Stimulated activated CD4-positive, alpha-beta T cell treated with anti-CD3 and anti-CD28 coated beads, Interleukin-1b, Interleukin-23, amount 100 ng/mL, for 1 hour (primary cell): ENCODE measurements at places on chromosomes 2 and 18.

DNA sequence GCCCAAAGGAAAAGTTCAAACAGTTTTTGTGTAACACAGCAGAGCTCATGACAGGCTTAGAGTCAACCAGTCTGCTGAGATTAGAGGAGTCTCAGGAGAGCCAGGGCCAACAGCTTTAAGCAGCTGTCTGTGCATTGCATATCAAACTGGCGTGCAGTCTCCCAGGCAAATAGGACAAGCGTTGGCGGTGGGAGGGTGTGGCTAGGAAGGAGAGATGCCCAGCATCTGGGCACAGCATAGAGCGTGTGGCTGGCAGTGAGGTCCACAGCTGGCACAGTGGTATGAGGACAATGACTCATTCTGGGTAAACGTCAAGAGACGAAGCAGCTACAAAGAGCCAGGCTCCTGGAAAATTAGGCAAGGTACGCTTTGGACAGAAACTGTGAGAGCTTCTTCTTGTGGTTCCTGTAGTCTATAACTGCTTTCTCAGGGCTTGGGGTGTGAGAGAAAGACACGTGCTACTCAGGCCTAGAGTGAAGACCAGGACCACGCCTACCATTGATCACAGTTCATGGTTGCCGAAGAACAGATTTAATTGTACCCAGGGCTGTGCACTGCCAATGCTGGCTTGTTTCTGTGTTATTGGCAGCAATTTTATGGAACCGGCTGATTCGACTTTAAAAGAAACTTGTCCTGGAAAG is 14.8 kb downstream of the ZAP70 start:
- no peak for DNase-seq

- no peak for DNase-seq
Observed at GRCh38 chr2:42438685-42439084, 55.1 kb downstream of the KCNG3 start.

DNA sequence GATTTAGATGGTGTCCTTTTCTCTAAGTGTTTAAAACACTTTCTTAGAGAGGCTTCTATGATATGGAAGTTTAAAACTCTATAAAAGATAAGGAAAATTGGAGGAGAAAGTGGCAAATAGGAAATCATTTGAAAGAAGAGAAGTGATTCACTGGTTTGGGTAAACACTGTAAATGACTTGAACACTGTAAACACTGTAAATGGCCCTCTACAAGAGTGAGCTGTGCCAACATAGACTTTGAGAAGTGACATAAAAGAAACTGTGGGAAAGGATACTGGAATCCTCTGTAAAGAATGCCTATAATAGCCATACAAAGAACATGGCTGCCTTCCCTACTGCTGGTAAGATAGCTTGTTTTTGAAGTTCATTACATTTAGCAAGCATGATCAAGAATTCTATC is 210.9 kb upstream of the SIX3 start:
- DNase-seq = no peak

- no peak for DNase-seq
Observed at GRCh38 chr2:205660521-205661124, 21.7 kb upstream of the NRP2 start.

GRCh38 chr18:63440881-63441280 is 18.6 kb upstream of the VPS4B start:
- no peak for DNase-seq

DNA sequence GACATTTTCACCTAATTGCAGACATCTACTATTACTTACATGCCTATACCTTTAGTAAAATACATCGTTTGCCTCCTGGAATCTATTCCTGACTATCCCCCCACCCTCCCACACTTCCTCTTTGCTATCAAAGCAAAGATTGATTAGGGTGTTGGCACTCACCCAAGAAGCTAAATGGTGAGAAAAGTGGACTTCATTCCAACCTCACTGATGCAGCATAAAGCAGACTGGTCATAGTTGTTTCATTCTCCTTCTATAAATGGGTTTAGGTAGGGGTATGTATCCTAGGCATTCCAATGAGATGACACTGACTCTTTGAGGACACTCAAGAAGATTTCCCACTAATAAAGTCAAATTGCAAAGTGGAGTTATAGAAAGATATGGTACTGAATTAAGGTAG is 97.4 kb downstream of the LRP1B start:
- no peak for DNase-seq

DNA sequence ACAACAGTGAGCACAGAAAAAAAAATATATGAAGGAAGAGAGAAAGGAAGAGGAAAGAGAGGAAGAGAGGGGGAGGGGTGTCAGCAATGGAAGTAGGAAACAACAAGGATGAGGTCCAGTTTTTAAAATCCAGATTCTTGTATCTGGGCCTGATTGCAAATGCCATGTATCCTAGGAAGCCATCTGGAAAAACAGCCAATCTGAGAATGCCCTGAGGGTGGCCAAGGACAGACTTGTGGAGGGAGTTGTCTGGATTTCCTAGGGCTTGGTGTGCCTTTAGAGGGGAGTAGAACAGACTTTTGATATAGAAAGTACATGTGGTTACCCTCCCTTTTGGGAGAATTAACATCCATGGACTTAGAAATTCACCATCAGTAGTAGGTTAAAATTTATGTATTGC is 47.1 kb downstream of the PRKCE start:
- DNase-seq = no peak

GRCh38 chr18:44954257-44954656 is 273.6 kb downstream of the SETBP1 start:
- no peak for DNase-seq

DNA sequence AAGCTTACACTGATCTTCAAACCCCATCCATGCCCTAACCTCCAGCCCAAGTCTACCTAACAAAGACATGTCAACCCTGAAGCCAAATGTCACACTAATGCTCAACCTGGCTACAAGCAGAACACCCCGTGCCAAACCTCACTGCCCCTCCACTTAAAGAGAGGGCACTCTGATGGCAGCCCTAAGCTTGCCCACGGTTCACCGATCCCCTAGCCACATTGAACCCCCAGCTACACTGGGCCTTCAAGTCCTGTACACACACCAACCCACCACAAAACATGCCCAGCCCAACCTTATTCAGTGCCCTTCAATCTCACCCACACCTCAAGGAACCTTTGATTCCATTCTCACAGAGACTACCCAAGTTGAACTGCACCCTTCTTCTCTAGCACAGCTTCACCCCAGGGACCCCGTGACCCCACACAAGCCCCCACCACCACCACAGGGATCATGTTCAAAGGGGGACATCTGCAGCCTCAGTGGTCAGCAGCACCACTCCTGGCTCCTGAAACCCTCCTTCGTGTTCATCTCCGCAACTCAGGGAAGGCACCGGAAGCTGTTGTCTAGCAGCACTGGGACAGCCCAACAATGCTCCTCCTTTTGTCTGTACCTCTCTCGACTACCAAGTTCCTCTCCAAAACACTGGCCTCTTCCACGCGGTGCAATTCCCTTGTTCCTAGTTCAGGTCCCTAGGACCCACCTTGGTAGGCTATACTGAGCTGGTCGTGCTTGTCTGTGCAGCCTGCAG is 218.8 kb downstream of the CYP26B1 start:
- no peak for DNase-seq

DNA sequence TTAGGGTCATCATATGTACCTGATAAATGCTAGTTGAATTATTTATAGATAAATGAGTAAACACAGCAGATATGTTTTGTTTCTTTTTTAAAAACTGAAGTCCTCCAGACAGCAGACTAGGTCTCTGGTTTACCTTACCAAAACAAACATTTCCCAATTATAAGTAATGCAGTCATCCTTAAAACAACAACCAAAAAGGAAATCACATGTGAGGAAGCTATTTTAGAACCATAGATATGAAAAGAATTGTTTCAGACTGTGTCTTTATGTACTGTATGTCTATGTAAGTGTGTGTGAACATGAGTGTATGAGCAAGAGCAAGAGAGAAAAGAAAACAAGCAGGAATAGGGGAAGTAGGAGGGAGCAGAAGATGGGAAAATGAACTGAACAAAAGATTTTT is 441.0 kb downstream of the CPS1 start:
- no peak for DNase-seq

DNA sequence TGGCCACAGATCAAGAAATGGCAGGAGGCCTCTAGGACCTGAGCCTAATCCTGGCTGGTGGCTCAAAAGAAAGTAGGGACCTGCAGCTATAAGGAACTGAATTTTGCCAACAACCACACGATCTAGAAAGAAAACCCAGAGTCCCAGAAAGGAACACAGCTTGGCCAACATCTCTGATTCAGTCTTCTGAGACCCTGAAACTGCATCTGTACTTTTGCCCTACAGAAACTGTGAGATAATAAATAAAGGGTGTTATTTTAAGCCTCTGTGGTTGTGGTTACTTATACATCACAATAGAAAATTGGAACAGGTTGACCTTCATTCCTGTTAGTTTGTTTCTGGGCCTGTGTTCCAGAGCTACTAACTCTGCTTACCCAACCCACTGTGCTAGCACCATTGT is 356.8 kb upstream of the ST6GAL2 start:
- DNase-seq = no peak

DNA sequence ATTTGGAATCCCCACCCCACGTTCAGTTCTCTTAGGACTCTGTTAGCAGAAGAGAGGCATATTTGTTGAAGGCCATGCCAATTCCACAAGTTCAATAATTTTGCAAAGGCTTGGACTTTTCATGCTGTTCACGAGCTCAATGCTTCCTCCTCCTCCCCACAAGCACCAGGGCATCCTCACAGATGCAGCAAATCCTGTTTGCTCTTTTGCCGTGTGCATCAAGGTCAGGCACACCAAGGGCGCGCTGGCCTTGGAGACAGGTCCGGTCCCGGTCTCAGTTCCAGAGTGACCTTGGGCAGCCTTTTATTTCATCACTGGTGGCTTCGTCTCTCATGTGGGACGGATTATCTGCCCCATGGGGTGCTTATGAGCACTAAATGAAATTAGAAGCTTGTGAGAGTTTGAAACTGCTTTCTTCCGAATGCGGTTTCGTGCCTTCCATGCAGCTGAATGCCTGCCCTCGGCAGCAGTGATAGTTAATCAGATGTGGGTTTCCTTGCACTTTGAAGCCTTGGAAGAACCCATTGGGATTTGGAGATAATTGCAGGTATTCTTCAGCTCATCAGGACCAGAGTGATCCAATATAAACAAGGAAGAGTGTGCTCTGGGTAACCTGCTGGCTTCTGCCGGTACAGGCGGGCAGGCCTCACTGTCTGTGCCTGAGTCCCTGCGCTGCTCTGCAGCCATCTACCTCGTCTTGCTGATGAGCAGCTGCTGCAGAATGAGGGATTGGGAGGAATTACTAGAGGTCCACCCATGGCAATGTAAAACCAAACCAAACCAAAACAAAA is 140.8 kb downstream of the SH3BP4 start:
- no peak for DNase-seq

DNA sequence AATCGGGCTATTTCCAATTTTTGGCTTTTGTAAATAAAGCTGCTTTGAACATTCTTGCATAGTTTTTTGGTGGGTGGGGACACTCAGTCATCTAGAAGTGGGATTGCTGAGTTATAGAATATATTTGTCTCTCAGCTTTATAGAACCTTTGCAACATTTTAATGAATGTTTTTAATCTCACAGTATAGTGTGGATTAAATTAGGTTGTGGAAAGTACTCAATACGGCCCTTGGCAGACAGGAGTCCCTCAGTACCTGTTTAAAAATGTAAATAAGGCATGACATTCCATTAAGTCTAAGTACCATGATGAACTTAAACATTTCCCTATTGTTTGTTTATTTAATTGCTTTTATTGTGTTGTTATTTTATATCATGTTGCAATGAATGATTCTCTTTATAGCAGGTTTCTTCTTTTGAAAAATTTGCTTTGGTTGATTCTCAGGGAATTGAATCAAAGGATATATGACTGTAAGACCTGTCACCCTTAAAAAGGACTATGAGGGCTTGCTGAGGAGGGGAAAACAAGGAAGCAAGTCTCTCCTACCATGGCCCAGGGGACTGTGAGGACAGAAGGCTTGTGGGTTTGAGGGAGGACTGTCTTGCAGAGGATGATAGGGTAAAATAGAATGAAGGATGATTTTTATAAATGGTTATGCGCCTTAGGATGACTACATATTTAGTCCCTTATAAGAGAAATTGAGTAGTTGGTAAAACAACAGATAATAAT is 165.1 kb downstream of the RPIA start:
- no peak for DNase-seq

DNA sequence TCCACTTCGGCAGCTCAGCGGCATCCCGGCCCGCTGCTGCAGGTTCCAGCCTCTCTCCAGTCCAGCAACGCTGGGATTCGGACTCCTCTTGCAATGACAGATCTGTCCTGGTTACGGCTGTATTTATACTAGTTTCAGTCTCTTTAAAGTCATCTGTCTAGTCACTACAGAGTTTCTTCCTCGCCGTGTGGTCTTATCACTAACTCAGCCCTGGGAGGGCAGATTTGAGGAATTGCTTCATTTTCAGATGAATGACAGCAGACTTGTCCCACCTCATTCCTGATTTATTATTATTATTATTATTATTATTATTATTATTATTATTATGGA is 2.2 kb downstream of the KLHL29 start:
- DNase-seq = no peak

DNA sequence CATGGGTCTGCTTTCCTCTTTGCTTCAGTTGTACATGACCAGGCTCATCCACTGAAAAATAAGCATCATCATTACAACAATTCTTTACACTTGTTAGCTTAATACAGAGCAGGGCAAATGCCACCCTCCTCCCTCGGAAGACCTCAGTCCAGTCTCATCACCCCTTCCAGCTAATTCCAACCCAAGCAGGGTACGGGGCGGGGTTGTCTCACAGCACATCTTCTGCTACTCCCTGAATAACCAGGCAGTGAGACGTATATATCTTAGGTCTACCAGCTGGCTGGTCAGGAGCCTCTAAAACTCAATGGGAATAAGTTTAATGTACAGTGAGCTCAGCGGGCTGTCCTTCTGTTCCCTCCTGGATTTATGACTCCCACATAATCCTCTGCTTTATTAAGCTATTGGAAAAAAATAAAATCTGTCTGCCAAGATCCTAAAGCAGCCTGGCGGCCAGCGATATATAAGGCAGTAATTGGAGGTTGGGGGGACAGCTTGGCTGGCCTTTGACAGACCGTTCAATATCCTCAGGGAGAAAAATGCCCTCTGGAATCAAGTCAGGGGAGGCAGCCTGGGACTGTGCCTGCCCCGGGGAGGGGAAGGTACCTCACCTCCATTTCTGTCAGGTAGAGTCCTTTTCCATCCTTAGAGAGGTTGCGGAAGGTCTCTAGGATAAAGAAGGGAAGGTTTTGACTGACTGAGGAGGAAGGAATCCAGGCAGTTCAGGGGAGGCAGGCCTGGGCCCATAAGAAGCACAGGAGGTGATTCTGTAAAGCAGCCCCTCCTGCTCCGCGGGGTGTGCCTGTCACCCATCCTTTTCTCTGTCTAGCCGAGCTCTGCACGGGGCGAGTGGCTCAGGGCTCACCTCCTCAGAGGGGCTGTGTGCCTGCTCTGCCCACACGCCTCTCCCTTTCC is 76.3 kb downstream of the CAPN13 start:
- no peak for DNase-seq
